ENCODE measurements at places on chromosomes 6 and 20.
A peak's percentile ranks its signal among the peaks of the same experiment; 100 is the strongest.

DNA sequence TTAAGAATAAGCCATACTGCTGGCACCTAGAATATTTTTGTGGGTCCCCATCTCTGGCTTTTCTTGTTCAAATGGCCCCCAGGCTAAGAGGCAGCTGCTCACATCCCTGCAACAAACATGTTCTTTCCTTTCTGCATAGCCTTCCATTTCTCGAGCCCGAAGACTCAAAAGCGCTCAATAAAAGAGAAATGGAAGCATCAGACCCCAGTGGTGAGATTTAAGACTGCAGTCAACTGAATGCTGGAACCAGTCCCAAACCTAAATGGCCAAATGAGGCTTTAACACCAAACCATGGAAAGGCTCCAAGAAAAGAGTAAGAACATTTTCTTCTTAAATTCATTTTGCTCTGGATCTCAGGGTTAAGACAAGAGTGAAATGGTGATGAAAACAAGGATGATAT is 122.1 kb upstream of the TRAF3IP2 start:
- no peak for DNase-seq

- DNase-seq: no peak
These were observed 80.8 kb upstream of the BEND3 start for GRCh38 chr6:107196152-107196551.

GRCh38 chr6:129704708-129705107 is 5.3 kb downstream of the ARHGAP18 start:
- DNase-seq: no peak

DNA sequence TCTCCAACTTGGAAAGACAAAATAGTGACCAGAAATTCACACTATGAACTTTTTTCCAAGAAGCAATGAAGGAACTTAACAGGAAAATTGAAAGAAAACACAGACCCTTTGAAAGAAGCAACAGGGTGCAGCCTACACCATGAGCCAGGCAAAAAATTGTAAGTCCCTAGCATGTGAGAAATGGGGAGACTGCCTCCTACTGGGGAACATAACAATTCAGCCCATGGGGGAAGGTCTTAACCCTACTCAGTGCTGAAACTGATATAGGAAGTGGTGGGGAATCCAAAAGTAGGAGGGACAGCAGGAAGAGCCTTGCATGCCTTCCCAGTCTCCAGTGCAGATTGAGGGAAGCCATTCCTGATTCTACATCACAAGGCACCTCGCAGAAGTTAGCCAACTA is 235.1 kb upstream of the UFL1 start:
- DNase-seq: no peak

GRCh38 chr20:47253872-47254271 is 102.6 kb downstream of the ZMYND8 start:
- no peak for DNase-seq

DNA sequence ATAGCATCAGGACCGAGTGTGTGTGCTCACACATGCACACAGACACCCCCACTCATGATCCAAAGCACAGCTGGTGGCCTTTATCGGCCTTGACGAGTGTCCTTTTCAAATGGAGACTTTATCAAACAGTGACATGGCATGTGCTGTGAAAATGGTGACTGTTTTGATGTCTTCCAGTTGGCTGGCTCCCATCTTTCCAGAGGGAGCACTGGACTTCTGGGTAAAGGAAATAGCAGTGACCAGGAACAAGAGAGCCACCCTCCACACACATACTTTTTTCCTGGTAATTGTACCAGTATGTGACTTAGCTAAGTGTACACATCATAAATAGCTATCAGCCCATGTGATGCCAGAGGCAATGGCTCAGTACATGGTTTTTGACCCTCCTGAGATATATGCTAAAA is 52.7 kb downstream of the ZDHHC14 start:
- DNase-seq: no peak

DNA sequence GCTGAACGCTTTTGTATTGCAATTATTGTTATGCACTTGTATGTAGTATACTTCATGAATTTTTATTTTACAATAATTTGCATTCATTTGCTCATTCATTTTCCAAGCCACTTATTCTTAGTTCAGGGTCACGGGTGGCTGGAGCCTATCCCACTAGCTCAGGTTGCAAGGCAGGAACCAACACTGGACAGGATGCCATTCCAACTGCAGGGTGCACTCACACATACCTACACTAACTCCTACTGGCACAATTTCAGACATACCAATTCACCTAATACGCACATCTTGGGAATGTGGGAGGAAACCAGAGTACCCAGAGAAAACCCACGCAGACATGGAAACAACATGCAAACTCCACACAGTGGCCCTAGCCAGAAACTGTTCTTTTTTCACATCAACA is 61.8 kb downstream of the LMBRD1 start:
- no peak for DNase-seq

- no peak for DNase-seq
These were observed 78.0 kb downstream of the PPP1R14C start for GRCh38 chr6:150220634-150221551.

GRCh38 chr6:77656999-77657764 is 4.3 kb downstream of the MEI4 start:
- DNase-seq: no peak

DNA sequence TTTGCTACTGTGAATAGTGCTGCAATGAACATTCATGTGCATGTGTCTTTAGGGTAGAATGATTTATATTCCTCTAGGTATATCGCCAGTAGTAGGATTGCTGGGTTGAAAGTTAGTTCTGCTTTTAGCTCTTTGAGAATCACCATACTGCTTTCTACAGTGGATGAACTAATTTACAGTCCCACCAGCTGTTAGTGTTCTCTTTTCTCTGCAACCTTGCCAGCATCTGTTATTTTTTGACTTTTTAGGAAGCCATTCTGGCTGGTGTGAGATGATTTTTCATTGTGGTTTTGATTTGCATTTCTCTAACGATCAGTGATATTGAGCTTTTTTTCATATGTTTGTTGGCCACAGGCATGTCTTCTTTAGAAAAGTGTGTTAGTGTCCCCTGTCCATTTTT is 40.0 kb downstream of the PLG start:
- DNase-seq: no peak

DNA sequence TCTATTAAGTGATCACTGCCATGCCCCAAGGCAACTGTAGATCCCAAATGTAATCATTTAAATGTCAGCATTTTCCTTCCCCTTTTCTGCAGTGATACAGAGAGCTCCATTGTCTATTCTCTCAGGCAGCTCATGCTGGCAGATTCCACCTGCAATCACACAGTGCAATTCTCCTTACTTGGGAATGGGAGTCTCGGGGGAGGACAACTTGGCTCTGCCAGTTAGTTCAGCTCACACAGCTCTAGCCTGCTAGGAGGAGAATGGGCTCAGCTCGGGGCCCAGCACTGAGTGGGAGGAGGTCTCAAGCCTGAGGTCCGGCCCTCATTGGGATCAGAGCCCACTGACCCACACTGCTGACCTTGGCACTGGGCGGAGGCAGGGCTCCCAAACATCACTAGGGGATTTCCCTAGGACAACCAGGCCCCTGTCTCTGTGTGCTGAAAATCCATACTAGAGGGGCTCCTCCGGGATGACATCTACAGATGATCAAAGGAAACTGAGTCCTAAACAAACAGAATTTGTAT is 109.2 kb upstream of the ASF1A start:
- DNase-seq: peak; percentile 45

GRCh38 chr6:106147476-106147875 is 61.3 kb downstream of the PRDM1 start:
- no peak for DNase-seq

DNA sequence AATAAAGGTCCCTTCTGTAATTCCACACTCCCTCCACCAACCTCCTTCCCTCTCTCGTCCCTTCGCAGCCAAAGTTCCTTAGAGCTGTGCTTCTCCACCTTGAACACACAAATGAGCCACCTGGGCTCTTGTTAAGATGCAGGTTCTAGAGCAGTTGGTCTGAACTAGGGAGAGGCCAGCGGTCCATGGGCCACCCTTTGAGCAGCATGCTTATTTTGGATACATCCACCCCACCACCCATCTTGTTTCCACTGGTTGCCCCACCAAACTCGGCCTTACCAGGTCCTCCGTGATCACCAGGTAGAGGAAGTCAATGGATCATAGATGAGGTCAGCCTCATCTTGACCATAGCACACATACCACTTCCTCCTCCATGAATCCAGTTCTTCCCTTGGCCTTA is 7.3 kb upstream of the BPIFA2 start:
- no peak for DNase-seq

- DNase-seq: peak; percentile 91
These were observed 6.3 kb downstream of the ZKSCAN3 start for GRCh38 chr6:28355743-28356665.

- DNase-seq: no peak
These were observed 45.3 kb downstream of the PDSS2 start for GRCh38 chr6:107413966-107414645.

DNA sequence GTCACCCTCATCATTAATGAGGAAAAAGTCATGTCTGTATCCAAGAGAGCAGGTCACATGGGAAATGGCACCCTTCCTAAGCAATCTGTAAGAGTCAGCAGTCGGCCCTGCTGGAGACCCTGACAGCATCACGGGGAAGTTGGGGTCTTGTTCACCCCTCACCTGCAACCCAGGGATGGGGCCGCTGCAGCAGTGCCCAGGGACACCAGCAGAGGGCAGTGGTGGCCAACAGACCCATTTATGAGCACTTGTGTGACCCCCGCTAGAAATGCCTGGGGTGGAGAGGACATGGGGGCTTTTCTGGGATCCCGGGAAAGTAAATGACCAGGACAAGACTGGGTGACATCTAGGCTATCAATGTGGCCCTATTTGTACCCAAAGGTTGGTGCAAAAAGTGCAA is 35.9 kb downstream of the ANKRD60 start:
- DNase-seq: no peak

- DNase-seq: no peak
These were observed 34.1 kb downstream of the TAF4 start for GRCh38 chr20:62031462-62032092.

DNA sequence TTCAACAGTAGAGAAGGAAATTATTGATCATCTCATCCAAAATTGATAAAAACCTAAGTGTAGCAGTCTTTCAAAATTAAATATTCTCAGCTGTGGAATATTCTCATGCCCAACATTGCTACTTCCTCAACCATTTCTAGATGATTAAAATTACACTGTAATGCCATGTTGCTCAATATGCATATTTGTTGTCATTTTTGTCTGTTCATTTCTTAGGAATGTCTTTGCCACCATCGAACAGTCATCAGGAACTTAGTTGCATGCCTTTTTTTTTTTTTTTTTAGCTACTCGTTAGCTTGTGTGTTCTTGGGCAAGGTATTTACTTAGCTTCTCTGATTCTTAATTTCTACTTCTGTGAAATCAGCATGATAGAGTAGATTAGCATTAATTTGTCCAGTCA is 188.6 kb downstream of the DTNBP1 start:
- no peak for DNase-seq

DNA sequence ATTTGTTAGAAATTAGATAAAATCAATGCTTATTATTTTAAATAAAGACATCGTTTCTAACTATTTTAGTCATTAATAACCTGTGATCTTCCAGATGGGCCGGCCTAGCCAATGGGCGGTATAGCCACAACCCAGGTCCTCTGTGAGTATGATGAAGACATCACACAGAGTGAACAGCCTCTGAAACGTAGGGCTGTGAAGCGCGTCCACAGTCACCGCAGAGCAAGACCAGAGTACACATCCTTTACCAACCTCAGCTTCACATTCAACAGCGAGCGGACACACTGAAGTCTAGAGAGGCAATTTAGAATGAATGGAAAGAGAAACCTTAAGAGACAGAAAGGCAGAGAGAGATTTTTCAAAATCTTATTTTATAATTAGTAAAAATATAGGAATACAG is 125.0 kb upstream of the RPS6KA2 start:
- no peak for DNase-seq

DNA sequence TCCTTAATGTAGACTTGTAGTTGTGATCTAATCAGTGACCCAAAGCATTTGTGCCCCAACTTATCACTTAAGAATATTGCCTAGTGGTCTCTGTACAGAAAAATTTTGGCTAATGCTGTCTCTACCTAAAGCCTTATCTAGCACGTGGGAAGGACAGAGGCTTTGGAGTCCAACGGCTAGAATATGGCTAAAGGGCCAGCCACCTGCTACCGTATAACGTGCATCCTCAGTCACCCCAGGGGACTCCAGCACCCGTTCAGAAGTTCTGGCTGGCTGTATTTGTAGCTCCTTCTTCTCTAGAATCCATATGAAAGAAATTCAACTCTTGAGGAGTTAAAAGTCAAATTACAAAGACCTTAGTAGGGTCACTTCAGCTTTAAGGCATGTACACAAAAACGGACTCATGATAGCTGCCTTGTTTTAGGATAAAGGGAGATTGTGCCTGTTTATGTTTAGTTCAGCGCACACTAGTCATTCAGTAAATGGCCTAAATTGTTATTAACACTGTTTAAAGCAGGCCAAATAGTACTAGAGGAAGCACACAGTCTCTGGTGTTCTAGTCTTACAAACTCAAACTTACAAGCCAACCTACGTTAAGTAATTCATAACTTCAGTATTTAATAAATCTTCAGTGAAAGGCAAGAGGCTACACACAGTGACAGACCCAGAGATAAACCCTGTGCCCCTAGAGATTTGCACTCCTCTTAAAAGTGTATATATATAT is 407.5 kb upstream of the PLCB4 start:
- DNase-seq: no peak

DNA sequence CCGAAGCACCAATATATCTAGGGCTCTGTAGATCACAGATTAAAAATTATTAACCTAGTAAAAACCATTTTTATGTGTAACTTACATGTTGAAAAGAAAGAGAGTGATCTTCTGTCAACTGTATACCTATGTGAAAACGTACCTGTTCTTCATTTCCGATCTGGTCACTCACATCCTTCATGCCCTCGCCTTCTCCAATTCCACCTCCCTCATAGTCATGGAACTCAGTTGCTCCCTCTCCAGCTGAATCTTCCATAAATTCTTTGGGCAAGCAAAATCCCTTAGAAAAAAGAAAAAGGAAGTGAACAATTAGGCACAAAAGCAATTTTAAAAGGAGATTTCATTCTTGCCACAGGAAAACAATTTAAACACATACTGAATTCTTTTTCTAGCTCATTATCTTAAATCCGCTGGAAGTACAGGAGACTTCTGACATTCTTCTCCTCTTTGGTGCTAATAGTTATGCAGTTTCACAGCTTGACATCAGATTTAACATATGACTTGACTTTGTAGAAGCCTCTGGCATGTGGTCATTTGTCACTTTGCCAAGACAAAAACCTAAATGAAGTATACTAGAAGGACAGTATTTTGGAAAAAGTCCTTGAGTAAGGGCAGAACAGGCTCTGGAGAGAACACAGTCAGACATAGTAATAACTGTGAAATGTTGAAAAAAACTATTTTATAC is 29.5 kb upstream of the LYRM2 start:
- no peak for DNase-seq

DNA sequence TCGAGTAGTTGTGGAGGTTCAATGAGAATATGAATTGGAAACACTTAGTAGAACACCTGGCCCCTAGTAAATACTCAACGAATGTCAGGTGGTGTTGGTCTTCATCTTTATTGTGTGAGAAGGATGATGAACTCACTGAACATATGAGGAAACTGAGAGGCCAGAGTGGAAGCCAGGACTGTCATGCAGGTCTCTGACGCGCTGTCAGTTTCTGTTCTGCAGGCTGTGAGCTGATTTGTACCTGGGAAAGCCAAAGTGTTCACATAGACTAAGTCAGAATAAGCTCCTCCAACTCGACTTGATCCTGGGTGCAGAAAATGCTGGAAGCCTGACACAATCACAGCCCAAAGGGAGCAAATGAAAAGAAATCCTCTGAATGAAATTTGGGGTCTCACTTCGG is 222.2 kb downstream of the LY86 start:
- DNase-seq: no peak
